ENCODE measurements at places on chromosomes 1 and 21. TPM values are rescaled to one million over a fixed set of nuclear protein-coding genes. Genes with fewer than 3 reads are reported as not detected.

The COL8A2 gene
- total RNA-seq: 0.17 TPM

GRCh38 chr1:93244298-93245069 lies 64.0 kb downstream of the CCDC18 start:
- H3K27me3 ChIP-seq: no peaks in the 10 kb centered on the region
- no peak overlapping the region for H3K27ac ChIP-seq
- DNase-seq: no peak

The TRPM2 gene
- total RNA-seq: 1.6 TPM

- H3K4me3 ChIP-seq: no peak overlapping the region
- no peaks in the 10 kb centered on the region for H3K4me1 ChIP-seq
- no peak overlapping the region for H3K27ac ChIP-seq
- no peaks in the 10 kb centered on the region for H3K27me3 ChIP-seq
- no peaks in the 10 kb centered on the region for H3K36me3 ChIP-seq
Measured at GRCh38 chr1:186442651-186443375, 18.1 kb downstream of the PDC start.

- H3K27ac ChIP-seq: no peak overlapping the region
- H3K36me3 ChIP-seq: no peaks in the 10 kb centered on the region
- H3K27me3 ChIP-seq: no peaks in the 10 kb centered on the region
- no peaks in the 10 kb centered on the region for H3K4me1 ChIP-seq
- no peak overlapping the region for H3K4me3 ChIP-seq
Measured at GRCh38 chr1:101667761-101668160, 329.0 kb downstream of the OLFM3 start.

DNA sequence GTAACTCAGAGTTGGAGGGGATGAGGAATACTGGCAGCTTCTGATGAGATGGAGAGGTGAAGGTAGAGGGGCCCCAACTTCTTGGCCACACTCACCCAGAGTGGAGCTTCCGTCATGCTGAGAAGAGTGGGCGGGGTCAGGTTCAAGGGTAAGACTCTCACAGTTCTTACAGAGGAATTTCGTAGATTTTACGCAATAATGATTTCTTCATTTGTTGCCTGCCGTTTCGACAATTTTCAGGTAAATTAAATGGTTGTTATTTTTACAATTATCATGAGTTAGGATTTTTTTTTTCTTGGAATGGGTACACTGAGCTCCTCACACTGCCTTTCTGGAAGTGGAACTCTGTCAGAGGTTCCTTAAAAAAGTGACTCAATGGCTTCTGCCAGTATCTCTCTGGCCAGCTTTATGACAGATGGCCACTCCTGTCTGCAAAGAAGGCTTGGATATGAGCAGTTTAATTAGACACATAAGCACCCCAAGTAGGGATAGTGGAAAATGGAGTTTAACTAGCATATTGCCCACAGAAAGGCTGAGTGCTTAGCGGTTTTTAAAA lies 13.8 kb upstream of the NLRP3 start:
- H3K4me1 ChIP-seq: peaks cover 6% of the 10 kb centered on the region
- H3K36me3 ChIP-seq: no peaks in the 10 kb centered on the region
- no peak overlapping the region for H3K27ac ChIP-seq
- no peaks in the 10 kb centered on the region for H3K27me3 ChIP-seq

DNA sequence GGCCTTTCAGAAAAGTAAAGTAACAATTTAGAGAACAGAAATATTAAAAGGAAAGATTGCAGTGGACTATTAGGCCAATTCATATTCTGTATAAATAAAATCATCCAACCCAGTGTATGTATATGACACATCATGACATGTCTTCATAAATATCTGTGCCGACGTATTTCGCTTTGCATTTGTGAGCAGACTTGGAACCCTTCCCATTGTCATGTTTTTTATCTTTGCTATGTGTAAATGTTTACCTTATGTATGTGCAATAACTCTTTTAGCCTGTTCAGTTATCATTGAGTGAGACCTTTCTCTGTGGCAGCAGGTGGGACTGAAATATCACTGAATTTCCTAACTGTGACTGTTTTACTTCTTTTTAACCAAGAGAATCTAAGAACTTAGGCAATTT lies 58.0 kb upstream of the FAM3B start:
- no peak overlapping the region for H3K4me3 ChIP-seq
- DNase-seq: no peak
- no peaks in the 10 kb centered on the region for H3K27me3 ChIP-seq
- H3K36me3 ChIP-seq: peaks cover 42% of the 10 kb centered on the region
- no peaks in the 10 kb centered on the region for H3K4me1 ChIP-seq

The OR2T11 gene
- 4.9 TPM for total RNA-seq

DNA sequence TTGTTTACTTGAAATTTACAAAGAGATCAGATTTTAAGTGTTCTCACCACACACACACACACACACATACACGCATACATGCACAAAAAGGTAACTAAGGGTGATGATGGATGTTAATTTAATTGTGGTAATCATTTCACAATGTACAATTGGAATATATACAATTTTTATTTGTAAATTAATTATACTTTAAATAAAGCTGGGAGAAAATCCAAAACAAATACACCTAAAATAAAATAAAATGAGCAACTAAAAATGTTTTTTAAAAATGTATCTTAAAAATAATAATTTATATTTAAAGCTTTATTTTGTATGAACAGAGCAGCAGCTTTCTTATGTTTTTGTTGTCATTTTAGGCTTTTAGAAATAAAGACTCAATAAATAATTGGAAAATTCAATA lies 8.2 kb upstream of the INSL5 start:
- no peaks in the 10 kb centered on the region for H3K36me3 ChIP-seq
- peaks cover under 1% of the 10 kb centered on the region for H3K27me3 ChIP-seq
- DNase-seq: no peak

The C1orf141 gene
- total RNA-seq: not detected

DNA sequence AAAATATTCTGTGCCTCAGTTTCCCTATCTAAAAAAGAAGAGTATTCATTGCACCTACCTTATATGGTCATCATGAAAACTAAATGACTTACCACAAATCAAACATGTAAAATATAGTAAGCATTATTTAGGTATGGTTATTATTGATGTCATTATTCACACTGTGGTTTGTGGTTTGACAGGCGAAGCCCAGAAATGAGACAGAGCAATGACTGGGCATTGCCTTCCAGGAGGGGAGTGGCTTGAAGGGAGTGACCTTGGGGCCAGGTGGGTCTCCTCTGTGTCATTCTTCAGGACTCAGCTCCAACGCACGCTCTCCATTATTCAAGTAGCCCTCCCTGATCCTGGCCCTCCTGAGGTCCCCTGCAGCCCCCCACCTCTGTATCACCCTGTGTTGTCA lies 133.7 kb downstream of the DMRTA2 start:
- no peak overlapping the region for H3K27ac ChIP-seq
- DNase-seq: no peak
- H3K4me1 ChIP-seq: no peaks in the 10 kb centered on the region
- no peaks in the 10 kb centered on the region for H3K27me3 ChIP-seq

The SAMD11 gene
- not detected for total RNA-seq

The RASSF5 gene
- 146 TPM for total RNA-seq

The PRELP gene
- not detected for total RNA-seq

The BACE2 gene
- total RNA-seq: 14.3 TPM

DNA sequence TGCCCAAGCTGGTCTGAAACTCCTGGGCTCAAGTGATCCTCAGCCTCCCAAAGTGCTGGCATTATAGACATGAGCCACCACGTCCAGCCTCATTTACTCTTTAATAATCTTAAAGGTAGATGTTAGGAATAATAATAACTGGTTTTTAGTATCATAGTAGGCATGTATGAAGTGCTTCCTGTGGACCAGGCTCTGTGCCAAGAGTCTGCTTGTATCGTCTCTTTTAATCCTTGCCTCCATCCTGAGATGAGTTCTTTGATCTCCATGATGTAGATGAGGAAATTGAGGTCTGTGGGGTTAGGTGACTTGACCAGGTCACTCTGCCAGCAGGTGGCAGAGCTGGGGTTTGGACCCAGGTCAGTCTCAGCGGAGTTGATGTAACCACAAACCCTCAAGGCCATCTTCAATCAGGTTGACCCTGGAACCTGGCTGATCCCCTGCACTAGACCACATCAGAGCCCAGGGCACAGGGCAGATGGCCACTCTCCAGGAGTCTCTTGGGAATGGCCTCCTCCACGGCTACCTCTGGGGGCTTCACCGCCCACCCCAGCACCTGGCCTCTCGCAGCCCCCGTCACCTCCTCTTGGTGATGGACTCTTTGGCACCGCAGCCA lies 11.3 kb downstream of the EFHD2 start:
- H3K27me3 ChIP-seq: no peaks in the 10 kb centered on the region
- H3K27ac ChIP-seq: no peak overlapping the region
- no peak overlapping the region for H3K4me3 ChIP-seq
- no peak for DNase-seq

DNA sequence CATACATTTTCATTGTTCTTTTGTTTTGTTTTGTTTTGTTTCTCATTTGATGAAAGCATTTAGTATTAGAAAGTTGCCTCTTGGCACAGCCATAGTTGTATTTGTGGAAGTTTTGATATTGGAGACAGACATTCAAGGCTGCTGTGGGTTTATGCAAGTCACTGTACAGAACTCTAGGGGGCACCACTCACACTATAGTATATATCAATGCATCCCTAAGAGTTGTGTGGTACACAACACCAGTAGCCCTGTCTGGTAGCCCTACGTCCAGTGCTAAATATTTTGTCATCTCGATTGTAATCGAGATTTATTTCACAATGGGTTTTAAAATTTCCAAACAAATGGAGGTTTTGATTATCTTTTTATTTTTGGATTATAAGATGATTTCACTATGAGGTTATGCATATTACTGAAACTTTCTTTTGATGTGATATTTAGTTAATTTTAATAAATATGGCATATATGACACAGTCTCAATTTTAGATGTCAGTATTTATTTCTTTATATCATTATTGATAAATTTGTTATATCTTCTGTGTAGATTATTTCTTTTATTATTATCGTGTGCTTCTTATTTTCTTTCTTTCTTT lies 112.2 kb downstream of the NR5A2 start:
- peak; percentile 71 for DNase-seq
- H3K27ac ChIP-seq: no peak overlapping the region
- H3K27me3 ChIP-seq: no peaks in the 10 kb centered on the region
- no peaks in the 10 kb centered on the region for H3K4me1 ChIP-seq
- H3K4me3 ChIP-seq: no peak overlapping the region

The VASH2 gene
- not detected for total RNA-seq

The LAD1 gene
- total RNA-seq: 0.10 TPM

GRCh38 chr21:38825921-38826320 lies 20.2 kb downstream of the ETS2 start:
- H3K27ac ChIP-seq: no peak overlapping the region
- no peaks in the 10 kb centered on the region for H3K27me3 ChIP-seq
- peaks cover 2% of the 10 kb centered on the region for H3K4me1 ChIP-seq
- H3K36me3 ChIP-seq: no peaks in the 10 kb centered on the region
- H3K4me3 ChIP-seq: no peak overlapping the region

GRCh38 chr1:29597861-29598260 lies 361.5 kb downstream of the PTPRU start:
- no peaks in the 10 kb centered on the region for H3K36me3 ChIP-seq
- no peak for DNase-seq
- H3K4me1 ChIP-seq: no peaks in the 10 kb centered on the region
- no peak overlapping the region for H3K4me3 ChIP-seq
- no peaks in the 10 kb centered on the region for H3K27me3 ChIP-seq
- H3K27ac ChIP-seq: no peak overlapping the region

DNA sequence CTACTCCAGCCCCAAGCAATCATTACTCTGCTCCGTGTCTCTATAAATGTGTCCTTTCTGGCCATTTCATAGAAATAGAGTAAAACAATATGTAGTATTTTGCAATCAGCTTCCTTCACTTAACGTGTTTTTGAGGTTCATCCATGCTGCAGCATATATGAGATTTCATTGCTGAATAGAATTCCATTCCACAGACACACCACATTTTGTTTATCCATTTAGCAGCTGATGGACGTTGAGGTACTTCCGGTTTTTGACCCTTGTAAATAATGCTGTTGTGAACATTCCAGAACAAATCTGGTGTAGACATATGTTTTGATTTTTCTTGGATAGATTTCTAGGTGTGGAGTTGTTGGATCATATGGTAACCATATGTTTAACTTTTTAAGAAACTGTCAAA lies 30.7 kb downstream of the ADAM30 start:
- no peak overlapping the region for H3K4me3 ChIP-seq
- no peaks in the 10 kb centered on the region for H3K36me3 ChIP-seq
- DNase-seq: no peak
- no peak overlapping the region for H3K27ac ChIP-seq
- H3K4me1 ChIP-seq: no peaks in the 10 kb centered on the region

The LORICRIN gene
- total RNA-seq: not detected

GRCh38 chr1:61680500-61680899 lies 44.4 kb downstream of the TM2D1 start:
- DNase-seq: no peak
- H3K27me3 ChIP-seq: no peaks in the 10 kb centered on the region
- H3K36me3 ChIP-seq: peaks cover 7% of the 10 kb centered on the region
- H3K4me3 ChIP-seq: no peak overlapping the region
- H3K4me1 ChIP-seq: no peaks in the 10 kb centered on the region
- H3K27ac ChIP-seq: no peak overlapping the region

- no peaks in the 10 kb centered on the region for H3K27me3 ChIP-seq
- H3K4me3 ChIP-seq: no peak overlapping the region
- H3K4me1 ChIP-seq: no peaks in the 10 kb centered on the region
- DNase-seq: no peak
- no peaks in the 10 kb centered on the region for H3K36me3 ChIP-seq
- no peak overlapping the region for H3K27ac ChIP-seq
Measured at GRCh38 chr1:169933984-169934725, 40.5 kb upstream of the SCYL3 start.

- DNase-seq: no peak
- H3K36me3 ChIP-seq: no peaks in the 10 kb centered on the region
- no peaks in the 10 kb centered on the region for H3K4me1 ChIP-seq
- no peaks in the 10 kb centered on the region for H3K27me3 ChIP-seq
Measured at GRCh38 chr1:171366816-171367215, 52.8 kb downstream of the FMO4 start.

The GPR37L1 gene
- not detected for total RNA-seq

DNA sequence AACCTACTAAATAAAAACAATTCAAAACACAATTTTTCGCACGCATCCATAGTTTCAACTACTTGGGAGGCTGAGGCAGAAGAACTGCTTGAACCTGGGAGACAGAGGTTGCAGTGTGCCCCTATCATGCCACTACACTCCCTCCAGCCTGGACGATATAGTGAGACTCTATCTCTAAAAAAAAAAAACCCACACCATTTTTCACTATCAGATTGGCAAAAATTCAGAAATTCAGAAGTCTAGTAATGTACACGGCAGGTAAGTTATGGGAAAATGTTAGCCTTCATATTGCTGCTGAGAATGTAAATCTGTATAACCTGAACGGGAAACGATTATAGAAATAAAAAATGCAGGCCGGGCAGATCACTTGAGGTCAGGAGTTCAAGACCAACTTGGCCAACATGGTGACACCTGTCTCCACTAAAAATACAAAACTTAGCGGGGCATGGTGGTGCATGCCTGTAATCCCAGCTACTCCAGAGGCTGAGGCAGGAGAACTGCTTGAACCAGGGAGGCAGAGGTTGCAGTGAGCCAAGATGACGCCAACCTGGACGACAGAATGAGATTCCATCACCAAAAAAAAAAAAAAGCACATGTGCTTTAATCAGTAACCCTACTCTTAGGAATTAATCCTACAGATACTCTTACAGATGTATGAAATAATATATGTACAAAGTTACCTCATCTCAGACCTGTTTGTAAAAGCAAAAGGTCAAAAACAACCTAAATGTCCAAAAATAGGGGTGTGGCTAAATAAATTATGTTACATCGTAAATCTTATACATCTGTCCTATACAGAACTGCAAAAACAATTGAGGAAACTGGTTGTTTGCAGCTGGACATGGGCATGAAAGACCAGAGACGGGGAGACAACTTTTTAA lies 37.9 kb downstream of the ARID4B start:
- peaks cover 60% of the 10 kb centered on the region for H3K4me1 ChIP-seq
- no peak overlapping the region for H3K4me3 ChIP-seq
- H3K27me3 ChIP-seq: no peaks in the 10 kb centered on the region
- no peak overlapping the region for H3K27ac ChIP-seq

Measured in B cell (primary cell).